Peyer's patch (tissue), 4 donors: ENCODE measurements at places on chromosomes 3 and 15. TPM values are rescaled to one million over a fixed set of nuclear protein-coding genes. Genes with fewer than 3 reads are reported as not detected.

DNA sequence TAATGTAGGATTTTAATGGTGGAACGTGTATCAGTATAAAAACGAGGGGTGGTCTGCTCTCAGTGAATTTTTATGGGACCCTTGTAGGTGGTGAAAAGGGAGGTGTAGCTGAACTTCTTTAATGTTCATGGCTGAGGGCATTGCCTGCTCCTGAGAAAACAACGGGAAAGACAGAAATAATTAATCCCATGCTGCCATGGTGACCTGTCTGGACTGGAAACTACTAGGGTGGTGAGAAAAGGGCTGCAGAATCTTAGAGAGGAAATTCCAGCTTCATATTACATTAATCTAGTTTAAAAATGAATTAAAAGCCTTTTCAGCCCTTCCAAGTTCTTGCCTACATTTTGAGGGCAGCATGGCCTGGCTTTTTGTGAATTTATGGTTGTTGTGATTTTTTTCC lies 47.6 kb downstream of the ZBTB38 start:
- no peak for DNase-seq

GRCh38 chr15:52786436-52787122 lies 3.6 kb downstream of the ONECUT1 start:
- no peak for DNase-seq

DNA sequence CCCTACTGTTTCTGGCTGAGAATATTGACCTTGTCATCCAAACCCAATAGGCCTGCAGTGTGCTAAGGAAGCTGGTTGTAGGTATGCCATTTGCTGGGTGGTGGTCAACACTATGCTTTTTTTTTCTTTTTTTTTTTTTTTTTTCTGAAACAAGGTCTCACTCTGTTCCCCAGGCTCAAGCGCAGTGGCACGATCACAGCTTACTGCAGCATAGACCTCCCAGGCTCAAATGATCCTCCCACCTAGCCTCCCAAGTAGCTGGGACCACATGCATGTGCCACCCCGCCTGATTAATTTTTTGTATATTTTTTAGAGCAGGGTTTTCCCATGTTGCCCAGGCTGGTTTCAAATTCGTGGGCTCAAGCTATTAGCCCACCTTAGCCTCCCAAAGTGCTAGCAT lies 35.7 kb upstream of the RHO start:
- DNase-seq: no peak

Gene PBRM1
- 72.7 TPM for total RNA-seq

Gene EIF2B5
- total RNA-seq: 24.7 TPM

Gene NANOGP8
- not detected for total RNA-seq
